Aorta (tissue), 5 donors: ENCODE measurements at places on chromosomes 1 and 21. TPM values are rescaled to one million over a fixed set of nuclear protein-coding genes. Genes with fewer than 3 reads are reported as not detected.

OR2AK2 gene
- not detected for total RNA-seq

BSND gene
- total RNA-seq = not detected

AIRE gene
- total RNA-seq = 0.19 TPM

NBPF6 gene
- not detected for total RNA-seq

DNA sequence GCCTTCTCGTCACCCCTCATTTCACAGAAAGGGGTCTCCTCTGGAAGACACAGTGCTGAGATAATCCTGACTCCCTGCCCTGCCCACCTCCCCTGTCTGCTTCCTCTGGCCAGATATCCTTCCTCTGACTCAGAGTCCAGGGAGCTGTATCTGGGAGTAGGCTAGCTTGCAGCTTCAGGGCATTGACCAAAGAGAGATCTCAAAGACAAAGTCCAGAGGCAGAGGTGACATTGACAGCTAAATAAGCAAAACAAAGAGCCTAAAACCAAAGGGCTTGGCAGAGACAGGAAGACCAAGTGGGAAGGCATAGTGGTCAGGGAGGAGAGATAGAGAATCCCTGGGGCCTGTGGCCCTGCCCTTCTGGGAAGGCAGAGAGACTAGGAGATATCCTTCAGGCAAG, 64.9 kb downstream of the TNR start:
- no peaks in the 10 kb centered on the region for H3K27me3 ChIP-seq
- no peaks in the 10 kb centered on the region for H3K4me1 ChIP-seq
- no peak overlapping the region for H3K27ac ChIP-seq
- H3K4me3 ChIP-seq = no peak overlapping the region

GRCh38 chr1:230555814-230556213, 86.5 kb upstream of the COG2 start:
- no peaks in the 10 kb centered on the region for H3K36me3 ChIP-seq
- no peak overlapping the region for H3K27ac ChIP-seq
- H3K4me1 ChIP-seq = no peaks in the 10 kb centered on the region
- no peaks in the 10 kb centered on the region for H3K27me3 ChIP-seq

DNA sequence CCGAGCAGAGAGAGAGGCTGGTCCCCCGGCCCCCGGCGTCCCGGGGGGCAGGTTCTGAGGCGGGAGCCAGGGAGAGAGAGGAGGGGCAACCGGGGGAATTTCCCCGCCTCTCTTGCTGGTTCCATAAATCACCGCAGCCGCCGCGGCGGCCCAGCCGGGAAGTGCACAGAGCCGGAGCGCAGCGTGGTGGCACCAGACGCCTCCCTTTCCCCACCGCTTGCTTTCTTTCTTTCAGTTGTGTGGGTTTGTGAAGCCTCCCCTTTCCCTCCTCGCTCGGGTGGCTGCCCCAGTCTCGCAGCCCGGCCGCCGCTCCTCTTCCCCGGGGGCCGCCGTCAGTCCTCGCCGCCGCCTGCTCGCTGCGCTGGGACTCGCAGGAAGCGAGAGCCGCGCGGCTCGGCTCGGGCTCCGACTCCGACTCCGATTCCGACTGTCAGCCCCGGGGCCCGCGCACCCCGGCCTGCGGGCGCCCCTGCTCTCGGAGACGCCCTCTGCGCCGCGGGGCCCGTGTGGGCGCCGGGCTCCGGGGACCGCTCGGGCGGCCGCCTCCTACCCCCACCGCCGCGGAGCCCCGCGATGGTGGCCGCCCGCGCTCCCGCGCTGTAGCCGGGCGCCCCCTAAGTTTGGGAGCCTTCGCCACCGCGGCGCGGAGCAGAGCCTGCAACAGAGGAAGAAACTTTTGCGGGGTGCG, at the start of gene CACHD1:
Gene CACHD1, plus strand, starts transcription at position 153 of the 688 bp plus-strand sequence. CDS start 616 bp downstream, outside the sequence.
- DNase-seq = peak; percentile 92
- peak within 1 kb of the TSS; percentile 85 for H3K4me3 ChIP-seq
- no peaks in the 10 kb centered on the region for H3K27me3 ChIP-seq

DNA sequence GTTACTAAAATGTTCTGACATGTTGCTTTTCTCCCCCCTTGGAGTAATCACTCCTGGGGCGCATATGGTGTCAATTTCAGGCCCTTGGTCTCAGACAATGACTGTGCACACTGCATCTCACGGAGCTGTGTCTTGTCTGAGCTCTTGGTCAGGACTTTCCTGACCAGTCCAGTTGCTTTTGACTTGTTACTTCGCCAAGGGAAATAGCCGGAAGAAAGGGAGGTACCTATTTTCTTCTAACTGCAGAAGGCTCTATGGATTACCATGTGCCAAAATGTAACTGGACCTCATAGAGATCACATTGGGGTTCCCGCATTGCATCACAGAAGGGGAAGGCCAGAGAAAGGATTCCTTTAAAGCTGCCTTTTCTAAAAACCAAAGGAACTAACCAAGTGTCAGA, 68.6 kb downstream of the SPAG17 start:
- no peak for DNase-seq
- no peak overlapping the region for H3K27ac ChIP-seq
- no peaks in the 10 kb centered on the region for H3K36me3 ChIP-seq
- H3K27me3 ChIP-seq = no peaks in the 10 kb centered on the region

DNA sequence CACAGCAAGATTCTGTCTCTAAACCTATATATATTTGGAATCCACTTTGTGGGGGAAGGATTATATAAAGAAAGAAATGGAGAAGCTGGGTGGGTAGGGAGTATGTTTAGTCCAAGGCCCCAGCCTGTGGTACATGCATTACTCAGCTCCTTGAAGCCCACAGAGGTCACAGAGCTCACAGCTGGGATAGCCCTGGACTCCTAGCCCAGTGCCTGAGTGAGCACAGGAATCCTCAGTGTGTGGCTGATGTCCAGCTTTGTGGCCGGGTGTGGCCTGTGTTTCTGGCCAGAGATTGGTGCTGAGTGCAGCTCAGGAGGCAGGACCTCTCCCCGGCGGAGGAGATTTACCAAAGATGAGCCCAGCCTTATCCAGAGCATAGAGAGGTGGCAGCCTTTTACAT, 7.6 kb downstream of the CAPN9 start:
- no peaks in the 10 kb centered on the region for H3K27me3 ChIP-seq
- H3K27ac ChIP-seq = no peak overlapping the region
- no peak for DNase-seq
- H3K4me1 ChIP-seq = no peaks in the 10 kb centered on the region

GRCh38 chr1:91501523-91501851, 836 bp downstream of the CDC7 start:
- H3K4me3 ChIP-seq = peak overlapping the region; percentile 59
- DNase-seq = no peak
- no peaks in the 10 kb centered on the region for H3K27me3 ChIP-seq
- no peaks in the 10 kb centered on the region for H3K4me1 ChIP-seq
- H3K27ac ChIP-seq = peak overlapping the region; percentile 73
- H3K36me3 ChIP-seq = no peaks in the 10 kb centered on the region

GRCh38 chr21:31130821-31131220, 92.5 kb upstream of the KRTAP19-8 start:
- no peak for DNase-seq
- no peaks in the 10 kb centered on the region for H3K27me3 ChIP-seq
- no peak overlapping the region for H3K4me3 ChIP-seq

DNA sequence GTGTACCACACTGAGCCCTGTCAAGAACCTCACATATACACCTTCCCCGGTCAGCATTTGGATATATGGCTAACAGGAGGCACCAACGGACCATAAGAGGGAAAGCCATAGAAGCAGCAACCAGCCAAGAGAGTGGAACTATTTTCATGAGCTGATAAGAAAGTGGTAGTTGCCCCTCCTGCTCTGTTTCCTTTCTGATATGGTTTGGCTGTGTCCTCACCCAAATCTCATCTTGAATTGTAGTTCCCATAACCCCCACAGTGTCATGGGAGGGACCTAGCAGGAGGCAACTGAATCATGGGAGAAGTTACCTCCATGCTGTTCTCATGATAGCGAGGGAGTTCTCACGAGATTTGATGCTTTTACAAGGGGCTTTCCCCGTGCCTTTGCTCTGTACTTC, 366.1 kb upstream of the DAB1 start:
- H3K4me1 ChIP-seq = no peaks in the 10 kb centered on the region
- H3K27ac ChIP-seq = no peak overlapping the region
- DNase-seq = no peak
- no peaks in the 10 kb centered on the region for H3K36me3 ChIP-seq
- H3K27me3 ChIP-seq = no peaks in the 10 kb centered on the region

GRCh38 chr1:71834601-71835441, 447.5 kb downstream of the NEGR1 start:
- H3K4me1 ChIP-seq = no peaks in the 10 kb centered on the region
- no peaks in the 10 kb centered on the region for H3K36me3 ChIP-seq
- no peak overlapping the region for H3K4me3 ChIP-seq
- no peak for DNase-seq
- H3K27ac ChIP-seq = no peak overlapping the region
- H3K27me3 ChIP-seq = no peaks in the 10 kb centered on the region

GRCh38 chr1:4322881-4323280, 331.5 kb upstream of the AJAP1 start:
- H3K4me1 ChIP-seq = no peaks in the 10 kb centered on the region
- no peaks in the 10 kb centered on the region for H3K36me3 ChIP-seq
- no peak overlapping the region for H3K27ac ChIP-seq
- no peaks in the 10 kb centered on the region for H3K27me3 ChIP-seq
